NCI-H187 treated with DMSO at 0.1 percent for 48 hours (cell line): ENCODE measurements at places on chromosomes 3 and 15.

DNA sequence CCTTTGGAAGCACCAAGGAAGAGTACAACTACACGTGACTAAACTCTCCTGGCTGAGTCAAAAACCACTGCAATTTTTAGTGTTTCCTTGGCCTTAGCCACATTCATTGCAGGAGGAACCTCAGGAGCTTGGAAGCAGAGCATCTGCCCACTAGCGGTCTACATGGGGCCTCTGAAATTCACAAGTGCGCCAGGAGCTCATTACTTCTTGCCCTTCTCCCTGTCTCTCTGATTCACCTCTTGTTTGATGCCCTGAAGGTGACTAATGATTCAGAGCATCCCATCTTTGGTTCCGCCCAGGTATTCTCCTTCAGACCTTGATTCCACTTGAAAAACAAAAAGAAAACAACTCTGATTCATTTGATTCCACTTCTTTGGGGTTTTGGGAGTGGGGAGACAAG is 201.1 kb upstream of the LPP start:
- DNase-seq, result no peak

DNA sequence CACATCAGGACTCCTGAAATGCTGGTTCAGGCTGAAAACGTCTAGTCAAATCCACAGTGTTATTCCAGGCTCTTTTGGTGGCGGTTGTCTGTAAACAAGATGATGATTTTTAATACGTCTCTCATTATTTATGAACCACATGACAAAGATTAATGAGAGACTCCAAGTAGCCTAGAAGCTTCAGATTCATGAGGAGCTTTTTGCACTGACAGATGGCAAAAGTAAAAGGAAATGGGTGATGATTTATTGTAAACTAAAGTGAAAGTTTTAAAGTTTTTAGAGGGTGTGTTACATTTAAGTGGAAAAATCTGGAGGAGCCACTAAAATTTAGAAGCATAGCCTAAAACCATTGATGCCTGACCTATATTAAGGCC is 77.0 kb downstream of the BBX start:
- DNase-seq, result no peak

DNA sequence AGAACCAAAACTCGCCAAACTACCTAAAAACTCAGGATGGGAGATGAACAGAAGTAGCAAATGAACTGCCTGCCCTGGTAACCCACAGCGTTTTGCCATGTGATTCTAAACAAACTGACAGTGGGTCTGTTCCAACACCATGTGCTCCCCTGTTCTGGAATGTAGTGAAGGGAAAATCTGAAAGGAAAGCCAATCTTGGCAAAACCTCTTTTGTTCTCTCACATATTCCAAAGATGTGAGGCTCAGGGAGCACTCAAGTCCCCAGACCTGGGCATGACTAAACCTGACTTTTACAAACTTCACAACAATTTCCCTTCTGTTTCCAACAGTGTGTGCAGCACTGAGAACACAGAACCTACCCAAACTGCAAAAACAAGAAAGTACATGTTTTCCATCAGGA is 116.1 kb downstream of the IMPG2 start:
- no peak for DNase-seq

- DNase-seq, result no peak
Measured at GRCh38 chr3:114071786-114072185, 15.2 kb downstream of the QTRT2 start.

DNA sequence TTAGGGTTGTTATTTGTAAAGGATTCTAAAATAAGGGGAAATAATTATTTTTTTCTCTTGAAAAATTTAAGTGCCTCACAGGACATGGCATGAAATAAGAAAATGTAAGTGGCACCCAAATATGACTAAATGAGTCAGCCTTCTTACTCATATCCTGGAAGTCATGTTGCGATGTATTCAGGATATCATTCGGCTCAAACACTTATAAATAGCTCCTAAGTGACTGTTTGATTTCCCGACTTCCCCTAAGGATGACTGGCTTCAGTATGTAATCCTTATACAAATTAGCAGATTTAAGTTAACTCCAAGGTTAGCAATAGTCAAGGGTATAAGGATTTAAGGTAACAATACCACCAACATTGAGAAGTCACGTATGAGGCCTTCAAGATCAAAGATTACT is 57.3 kb upstream of the OSTN start:
- no peak for DNase-seq
